ENCODE measurements at places on chromosomes 5 and 9. TPM values are rescaled to one million over a fixed set of nuclear protein-coding genes. Genes with fewer than 3 reads are reported as not detected.

Gene LCN6
- not detected for total RNA-seq

Gene PCDHA1
- total RNA-seq = 0.07 TPM

Gene CARTPT
- total RNA-seq = not detected

Gene BNC2
- not detected for total RNA-seq

Gene PCSK1
- 4.4 TPM for total RNA-seq

All from MCF 10A (cell line).